ENCODE measurements at places on chromosomes 3 and 15.

DNA sequence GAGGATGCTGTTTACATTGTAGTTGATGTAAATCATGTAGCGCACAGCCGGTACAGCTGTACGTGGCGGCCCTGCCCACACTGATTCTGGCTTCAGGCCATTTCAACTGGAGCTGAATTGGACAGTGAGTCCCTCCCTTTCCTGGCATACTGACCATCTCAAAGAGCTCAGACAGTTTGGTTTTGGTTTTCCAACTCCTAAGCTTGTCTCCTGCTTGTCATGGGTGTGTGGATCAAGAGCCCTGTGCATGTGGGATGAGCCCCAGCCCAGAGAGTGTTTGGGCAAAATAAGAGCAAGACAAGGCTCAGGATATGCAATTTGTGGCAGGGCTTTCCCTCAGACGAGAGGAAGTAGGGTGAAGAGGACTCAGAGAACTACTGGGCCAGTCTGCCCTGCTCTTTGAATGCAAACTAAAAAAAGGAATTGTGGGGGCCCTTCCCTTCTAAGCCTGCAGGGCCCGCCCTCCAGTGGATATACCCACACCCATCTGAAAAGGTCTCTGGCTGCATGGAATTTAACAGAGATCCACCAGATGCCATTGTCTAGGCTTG, 13.3 kb downstream of the ITGA11 start:
- DNase-seq = peak; percentile 68

- no peak for DNase-seq
Observed at GRCh38 chr15:35279811-35280210, 194.7 kb upstream of the NANOGP8 start.

GRCh38 chr15:76181705-76182107, 121.9 kb downstream of the TMEM266 start:
- DNase-seq = no peak

- no peak for DNase-seq
Observed at GRCh38 chr3:148953094-148953493, 38.2 kb upstream of the GYG1 start.

DNA sequence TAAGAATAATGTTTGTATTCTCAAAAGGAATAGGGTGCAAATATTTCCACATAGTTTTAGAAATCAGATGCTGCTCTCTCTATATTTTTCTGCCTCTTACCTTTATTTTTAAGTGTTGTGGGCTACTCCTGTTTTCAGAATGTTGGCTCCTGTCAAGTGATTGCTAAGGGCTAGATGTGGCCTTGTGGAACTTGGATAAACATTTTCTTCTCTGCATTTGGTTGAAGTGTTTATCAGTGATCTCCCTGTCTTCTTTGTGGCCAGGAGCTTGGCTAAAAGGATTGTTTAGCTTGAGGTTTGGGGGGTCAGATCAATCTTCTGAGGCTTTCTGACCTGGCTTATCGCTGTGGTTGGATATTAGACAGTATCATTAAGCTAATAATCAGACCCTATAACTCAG, 112.6 kb downstream of the TCF12 start:
- DNase-seq = no peak

- DNase-seq = no peak
Observed at GRCh38 chr15:77702211-77702957, 69.7 kb upstream of the LINGO1 start.

DNA sequence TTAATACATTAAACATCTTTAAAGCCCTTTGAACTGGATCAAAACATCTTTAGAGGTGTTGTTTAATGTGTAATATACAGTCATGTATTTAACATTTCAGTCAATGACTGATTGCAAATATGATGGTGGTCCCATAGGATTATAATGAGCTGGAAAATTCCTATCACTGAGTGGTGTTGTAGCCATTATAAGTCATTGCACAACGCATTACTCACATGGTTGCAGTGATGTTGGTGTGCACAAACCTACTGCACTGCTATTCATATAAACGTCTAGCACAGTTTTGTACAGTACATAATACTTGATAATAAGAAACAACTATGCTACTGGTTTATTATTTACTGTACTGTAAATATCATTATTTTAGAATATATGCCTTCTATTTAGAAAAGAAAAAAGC, 75.6 kb downstream of the DTWD1 start:
- no peak for DNase-seq

GRCh38 chr3:14397531-14397930, 4.9 kb upstream of the SLC6A6 start:
- no peak for DNase-seq

GRCh38 chr15:39286706-39287105, 294.2 kb upstream of the THBS1 start:
- no peak for DNase-seq

DNA sequence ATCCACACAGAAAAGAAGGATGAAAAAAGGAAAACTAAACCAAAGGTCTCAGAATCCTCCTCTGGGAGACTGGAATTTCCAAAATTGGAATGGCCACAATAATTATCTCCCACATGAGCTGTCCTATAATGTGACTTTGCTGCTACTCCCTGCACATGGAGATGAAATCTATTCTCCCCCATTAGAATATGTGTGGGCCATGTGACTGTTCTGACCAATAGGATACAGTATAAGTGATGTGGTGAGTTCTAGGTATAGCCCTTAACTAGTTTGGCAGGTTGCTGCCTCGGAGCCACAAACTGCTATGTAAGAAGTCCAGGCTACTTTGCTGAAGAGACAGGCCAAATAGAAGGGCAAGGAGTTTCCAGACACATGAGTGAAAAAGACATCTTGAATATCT, 5.2 kb downstream of the TRIM59 start:
- DNase-seq = no peak
